Iris pigment epithelial cell (primary cell): ENCODE measurements at places on chromosomes 6 and 20.
A peak's percentile ranks its signal among the peaks of the same experiment; 100 is the strongest.

GRCh38 chr6:101445527-101445926 lies 52.0 kb downstream of the GRIK2 start:
- DNase-seq, result no peak

DNA sequence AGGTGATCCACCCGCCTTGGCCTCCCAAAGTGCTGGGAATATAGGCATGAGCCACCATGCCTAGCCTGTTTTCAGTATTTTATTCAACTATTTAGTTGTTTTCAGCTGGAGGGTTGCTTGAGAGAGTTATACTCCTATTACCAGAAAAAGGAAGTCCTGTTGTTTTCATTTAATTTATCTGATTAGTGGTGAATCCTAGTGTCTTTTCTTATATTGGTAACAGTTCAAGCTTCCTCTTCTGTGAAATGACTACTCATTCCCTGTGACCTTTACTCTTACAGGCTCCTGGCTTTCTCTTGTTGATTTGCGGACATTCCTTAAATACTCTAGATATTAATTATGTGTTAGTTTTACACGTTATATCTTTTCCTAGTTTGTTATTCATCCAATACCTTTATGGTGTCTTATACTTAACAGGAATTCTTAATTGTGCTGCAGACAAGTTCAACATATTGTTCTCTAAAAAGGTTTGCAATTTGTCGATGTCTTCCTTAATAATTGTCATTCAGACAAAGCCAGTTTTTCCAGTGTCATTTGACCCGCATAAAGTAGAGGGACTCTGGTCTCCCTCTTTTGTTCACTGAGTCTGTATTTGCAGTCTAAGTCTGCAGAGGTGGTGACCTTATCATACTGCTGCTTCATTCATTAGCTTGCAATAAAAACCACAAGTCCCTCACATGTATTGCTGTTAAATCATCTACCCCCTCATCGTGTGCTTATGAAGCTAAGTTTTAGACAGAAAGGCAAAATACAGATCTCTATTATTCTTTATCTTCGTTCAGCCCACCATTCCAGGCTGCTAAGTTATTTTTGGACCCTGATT lies 51.4 kb downstream of the ZBTB9 start:
- DNase-seq, result no peak

DNA sequence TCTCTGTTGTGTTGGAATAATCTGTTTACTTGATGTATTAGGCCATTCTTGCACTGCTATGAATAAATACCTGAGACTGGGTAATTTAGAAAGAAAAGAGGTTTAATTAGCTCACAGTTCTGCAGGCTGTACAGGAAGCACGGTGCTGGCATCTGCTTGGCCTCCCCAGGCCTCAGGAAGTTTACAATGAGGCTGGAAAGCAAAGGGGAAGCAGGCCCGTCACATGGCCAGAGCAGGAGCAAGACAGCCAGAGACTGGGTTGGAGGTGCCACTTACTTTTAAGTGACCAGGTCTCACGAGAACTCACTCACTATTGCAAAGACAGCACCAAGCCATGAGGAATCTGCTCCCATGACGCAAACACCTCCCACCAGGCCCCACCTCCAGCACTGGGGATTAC lies 50.6 kb upstream of the FUCA2 start:
- DNase-seq, result no peak

DNA sequence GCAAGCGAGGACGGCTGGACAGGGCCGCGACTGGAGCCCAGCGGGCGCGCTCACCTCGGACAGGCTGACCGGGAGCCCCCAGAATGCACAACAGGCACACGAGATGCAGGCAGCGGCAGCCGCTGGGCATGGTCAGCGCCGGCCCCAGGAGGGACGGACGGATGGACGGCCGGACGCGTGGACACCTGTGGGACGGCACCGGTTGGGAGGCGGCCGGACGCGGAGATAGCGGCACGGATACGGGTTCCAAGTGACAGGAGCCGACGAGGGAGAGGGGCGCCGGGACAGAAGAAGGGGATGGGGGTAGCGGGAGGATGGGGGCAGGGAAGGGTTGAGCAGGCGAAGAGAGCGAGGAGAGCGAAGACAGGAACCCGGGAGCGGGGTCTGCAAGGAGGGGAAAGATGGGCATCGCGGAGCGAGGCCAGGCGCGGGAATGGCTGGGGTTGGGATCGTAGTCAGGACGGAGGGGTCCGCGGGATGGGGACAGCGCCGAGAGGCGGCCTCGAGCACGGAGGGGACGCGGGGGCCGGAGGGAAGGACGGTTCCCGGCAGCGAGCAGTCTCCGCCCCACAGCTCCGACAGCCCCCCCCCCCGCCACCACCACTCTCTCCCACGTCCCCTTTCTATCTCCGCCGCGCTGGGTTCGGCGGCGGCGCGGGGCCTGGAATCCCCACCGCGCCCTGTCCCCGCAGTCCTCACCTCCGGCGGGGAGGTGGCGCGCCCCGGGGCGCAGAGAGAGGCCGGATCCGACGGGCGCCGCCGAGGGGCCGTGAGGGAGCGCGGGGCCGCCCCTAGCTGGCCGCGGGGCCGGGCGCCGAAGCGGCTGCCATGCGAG lies 435 bp downstream of the DLK2 start:
- DNase-seq, result peak; percentile 86

DNA sequence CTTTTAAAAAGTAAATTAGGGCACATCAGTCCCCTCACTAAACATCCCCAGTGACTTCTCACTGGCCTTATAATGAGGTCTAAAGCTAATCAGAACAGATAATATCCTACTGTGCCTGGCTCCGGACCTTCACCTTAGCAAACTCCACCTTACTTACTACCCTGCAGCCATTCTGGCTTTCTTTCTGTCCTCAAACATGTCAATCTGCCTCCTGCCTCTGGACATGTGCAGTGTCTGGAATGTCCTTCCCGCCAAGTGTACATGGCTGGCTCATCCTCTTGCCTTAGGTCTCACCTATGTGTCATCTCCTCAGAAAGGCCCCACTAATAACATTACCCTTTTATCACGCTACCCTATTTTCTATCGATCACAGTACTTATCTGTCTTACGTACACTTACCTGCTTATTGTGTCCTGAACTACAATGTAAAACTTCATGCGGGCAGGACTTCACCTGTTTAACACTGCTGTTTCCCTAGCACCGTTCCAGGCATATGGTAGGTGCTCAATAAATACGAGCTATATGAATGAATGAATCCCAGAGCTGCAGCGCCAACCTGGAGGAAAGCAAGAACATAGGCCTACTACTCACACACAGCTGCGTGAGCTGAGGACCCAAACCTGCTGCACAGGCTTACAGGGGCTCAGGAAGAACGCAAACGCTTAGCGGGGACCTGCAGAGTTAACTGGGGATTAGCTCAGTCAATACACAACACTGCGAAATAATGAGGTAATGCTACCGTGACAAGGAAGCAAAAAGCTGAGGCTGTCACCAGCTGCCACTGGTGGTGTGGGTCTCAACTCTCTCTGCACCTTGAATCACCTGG lies 991 bp downstream of the UQCC2 start:
- DNase-seq, result no peak

GRCh38 chr6:75460681-75461080 lies 32.9 kb downstream of the FILIP1 start:
- DNase-seq, result peak; percentile 59

- no peak for DNase-seq
Observed at GRCh38 chr20:59121714-59122565, 41.7 kb upstream of the ZNF831 start.

GRCh38 chr20:54025251-54025771 lies 45.1 kb downstream of the BCAS1 start:
- peak; percentile 6 for DNase-seq

DNA sequence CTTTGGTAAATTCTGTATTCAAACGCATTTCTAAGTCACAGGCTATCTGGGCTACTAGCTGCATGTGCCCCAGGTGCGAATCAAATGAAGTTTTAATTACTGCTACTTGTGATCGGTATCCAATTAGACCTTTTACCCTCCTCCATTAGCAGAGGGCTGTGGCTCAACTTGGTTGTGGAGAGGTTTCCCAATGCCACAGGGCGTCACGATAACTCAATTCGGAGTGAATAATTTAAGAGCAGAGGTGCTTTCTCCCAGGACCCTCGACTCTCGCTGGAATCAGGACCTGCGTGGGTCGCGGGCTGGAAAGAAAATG lies 640 bp downstream of the SAYSD1 start:
- no peak for DNase-seq

DNA sequence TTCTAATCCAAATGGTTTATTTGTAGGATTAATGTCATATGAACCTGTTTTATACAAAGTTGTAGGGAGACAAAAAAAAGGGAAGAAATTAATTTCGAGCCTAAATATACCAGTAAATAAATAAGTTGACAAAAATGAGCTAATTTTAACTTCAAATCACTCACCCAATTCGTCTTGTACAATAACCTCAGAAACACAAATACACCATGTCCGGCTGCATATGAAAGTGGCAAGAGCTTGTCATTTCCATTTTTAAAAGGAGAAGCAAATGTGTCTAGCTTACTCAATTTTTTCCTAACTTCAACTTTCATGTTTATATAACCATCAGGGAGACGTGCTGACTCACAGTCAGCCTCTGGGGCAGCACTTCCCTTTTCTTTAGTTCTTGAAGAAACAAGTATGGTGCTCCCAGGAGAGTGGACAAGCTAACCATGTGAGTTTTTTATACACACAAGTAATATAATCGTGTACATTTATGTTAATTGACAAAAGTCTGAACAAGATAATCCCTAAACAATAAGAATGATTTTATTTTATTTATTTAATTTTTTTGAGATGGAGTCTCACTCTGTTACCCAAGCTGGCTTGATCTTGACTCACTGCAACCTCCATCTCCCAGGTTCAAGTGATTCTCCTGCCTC lies 55.5 kb upstream of the SGK1 start:
- DNase-seq, result peak; percentile 93

DNA sequence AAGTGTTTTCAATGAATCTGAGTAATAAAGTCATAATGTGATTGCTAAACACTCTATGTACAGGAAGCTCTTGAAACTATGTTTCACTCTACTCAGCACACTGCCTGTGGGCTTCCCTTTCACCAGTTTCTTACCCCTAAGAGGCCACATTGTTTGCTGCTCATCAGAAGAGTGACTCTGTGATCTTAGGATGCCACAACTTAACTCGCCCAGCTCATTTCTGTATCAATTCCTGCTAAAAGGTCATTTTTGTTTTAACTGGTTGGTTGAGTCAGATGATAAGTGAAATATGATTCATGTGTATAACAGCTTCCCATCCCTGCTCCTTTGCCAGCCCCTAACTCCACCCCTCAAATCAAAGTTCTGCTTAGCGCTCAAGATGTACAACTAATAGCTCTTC lies 9.8 kb upstream of the NDUFAF4 start:
- DNase-seq, result peak; percentile 53

DNA sequence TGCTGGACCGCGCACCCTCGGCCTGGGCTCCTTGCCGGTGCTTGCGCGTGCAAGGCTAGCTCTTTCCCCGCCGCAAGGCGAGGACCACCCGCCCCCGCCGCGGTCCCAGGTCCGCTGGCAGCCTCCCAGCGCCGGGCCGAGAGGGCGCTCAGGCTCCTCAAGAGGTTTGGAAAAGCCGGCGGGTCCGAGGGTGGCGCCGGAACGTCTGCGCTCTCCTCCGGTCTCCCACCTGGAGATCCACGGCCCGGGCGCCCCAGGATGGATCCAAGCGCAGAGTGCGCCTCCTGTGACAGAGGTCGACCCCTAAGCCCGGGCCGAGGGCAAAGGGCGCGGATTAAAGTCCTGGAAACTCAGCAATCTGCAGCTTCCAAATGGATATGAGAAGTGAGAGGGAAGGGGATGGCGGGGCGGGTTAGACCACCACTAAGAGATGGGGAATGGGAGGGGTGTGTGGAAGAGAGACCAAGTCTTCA lies 575 bp upstream of the MICAL1 start:
- no peak for DNase-seq

- no peak for DNase-seq
Observed at GRCh38 chr6:39420300-39421265, 98.1 kb upstream of the KCNK16 start.

DNA sequence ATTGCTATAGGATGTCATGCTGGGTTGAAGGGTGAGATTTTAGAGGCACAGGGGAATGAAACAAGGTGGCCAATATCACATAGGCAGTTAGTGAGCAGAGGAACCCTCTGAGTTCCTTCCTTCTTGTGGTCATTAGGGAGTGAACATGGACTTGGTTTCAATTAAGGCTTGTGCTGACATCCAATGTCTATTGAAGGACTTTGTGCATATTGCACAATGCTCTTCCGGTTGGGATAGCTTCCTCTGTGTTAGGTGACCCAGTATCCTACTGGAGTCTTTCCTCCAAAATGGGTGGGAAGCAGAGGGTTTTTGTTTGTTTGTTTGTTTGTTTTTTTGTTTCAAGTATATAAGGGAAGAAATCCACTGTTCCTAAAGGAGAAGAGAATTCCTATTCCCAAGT lies 98.5 kb downstream of the HDGFL1 start:
- DNase-seq, result no peak

GRCh38 chr6:71457929-71458328 lies 169.3 kb downstream of the OGFRL1 start:
- no peak for DNase-seq

- no peak for DNase-seq
Observed at GRCh38 chr20:46118481-46119020, 437 bp downstream of the CD40 start.

GRCh38 chr6:151683381-151683780 lies 124.1 kb upstream of the ESR1 start:
- no peak for DNase-seq

DNA sequence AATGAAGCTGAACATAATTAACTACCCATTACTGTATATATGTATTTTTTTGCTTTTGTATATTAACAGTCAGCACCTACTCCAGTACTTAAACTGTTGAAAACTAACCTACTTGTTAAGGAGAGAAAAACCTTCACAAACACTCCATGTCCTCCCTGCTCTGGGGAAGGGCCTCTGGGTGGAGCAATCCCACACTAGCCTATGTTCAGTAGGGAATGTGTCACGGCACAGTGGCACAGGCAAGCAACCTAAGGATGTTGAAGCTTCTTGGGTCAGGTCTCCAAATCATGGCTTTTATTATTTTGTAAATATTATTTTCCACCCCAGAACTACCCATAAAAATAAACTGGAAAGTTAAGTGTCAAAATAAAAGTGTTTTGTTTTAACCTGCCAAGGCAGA lies 5.3 kb downstream of the MAN1A1 start:
- DNase-seq, result no peak

DNA sequence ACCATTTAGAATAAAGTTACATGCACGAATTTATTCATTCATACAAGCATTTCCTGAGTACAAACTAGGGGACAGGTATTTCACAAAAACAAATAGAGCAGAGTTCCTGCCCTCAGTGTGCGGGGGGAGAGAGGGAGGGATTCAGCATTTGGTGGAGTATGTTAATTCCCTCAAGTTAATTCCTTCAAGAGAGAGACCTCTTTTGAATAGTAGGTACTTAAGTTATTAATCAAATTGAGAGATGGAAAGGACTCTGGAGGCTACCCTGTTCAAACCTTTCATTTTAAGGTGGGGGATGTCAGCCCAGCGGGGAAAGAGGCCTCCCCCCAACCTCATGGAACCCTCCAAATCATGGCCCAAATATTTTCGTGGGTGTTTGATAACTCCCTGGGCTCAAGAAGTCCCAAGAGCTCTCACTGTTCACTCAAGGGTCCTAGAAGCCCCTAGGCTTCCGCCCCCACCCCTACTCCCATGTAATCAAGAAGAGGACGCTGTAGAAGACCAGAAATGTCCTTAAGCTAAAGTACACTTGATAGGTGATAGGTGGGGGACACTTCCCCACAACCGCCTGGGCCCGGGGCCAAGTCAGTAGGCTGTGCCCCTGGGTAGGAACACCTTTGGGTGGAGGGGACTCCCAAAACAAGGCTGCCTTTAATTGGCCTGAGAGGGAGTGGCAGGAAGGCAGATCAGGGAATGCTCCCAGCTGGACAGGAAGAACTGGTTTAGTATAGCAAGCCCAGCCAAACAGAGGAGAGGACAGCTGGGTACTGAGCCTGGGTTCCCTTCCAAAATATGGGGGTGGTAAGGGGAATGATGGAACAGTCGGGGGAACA lies 2.9 kb downstream of the SDC4 start:
- no peak for DNase-seq
